ENCODE measurements at places on chromosomes 6 and 20.

DNA sequence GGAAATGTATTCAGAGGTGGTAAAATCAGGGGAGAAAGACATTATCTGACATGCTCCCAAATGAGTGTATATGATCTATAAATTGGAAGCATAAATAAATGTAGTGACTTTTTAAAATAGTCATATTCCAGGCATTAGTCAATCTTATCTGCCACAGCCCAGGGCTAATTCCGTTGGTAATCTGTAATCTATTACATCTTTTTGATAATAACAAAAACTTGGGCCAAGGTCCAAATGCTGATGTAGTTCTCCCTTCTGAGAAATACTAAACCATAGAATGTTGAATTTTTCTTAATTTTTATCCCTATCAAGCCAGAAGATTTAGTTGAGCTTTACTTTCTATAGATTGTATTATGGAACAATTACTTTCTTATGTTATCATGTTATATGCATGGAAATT, 1279.8 kb downstream of the EPHA7 start:
- no peak for DNase-seq

DNA sequence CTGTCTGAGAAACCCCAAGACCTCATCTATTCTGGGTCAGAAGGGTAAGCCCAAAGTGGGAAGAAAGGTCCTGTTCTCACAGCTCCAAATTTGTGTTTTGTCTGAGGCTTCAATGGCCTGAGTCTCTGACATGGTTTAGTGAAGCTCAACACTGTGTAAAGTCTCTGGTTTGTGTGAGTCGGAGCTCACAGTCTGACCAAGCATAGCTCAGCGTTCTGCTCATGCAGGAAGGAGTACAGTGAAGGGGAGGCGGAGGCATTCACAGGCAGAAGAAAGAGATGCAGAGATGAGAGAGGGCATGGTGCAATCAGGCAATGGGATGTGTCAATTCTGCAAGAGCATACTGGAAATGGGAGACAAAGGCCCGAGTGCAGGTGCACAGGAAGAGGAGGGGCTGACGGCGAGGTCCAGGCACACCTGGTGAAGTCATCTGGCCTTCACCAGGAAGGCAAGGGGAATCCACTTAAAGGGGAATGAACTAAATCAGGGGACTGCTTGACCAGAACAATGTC, 463.0 kb upstream of the AGPAT4 start:
- no peak for DNase-seq

DNA sequence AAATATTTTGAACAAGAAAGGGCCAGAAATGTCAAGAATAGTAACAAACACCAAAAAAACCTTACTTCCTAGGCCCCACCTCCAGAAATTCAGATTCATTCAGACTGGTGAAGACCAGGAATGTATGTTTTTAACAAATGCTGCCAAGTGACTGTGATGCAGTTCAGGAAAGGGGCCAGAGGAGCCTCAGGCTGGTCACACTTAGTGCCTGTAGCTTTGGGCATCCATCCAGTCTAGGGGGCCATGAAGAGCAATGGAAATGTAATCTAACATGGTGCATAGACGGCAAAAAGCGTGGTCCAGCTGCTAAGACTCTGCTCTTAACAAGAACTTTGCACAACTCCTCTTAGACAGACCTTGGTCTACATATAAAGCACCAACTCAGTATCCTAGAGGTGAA, 7.1 kb downstream of the GJA1 start:
- no peak for DNase-seq

GRCh38 chr6:3981917-3982316, 97.0 kb downstream of the FAM217A start:
- no peak for DNase-seq

GRCh38 chr6:151761851-151762250, 45.6 kb upstream of the ESR1 start:
- DNase-seq, result no peak

All from NCI-H2171 treated with DMSO at 0.1 percent for 48 hours (cell line).